T-helper 2 cell (primary cell): ENCODE measurements at places on chromosomes 3 and 15.

GRCh38 chr3:187130346-187131066, 8.8 kb downstream of the RPL39L start:
- DNase-seq = peak; percentile 78

DNA sequence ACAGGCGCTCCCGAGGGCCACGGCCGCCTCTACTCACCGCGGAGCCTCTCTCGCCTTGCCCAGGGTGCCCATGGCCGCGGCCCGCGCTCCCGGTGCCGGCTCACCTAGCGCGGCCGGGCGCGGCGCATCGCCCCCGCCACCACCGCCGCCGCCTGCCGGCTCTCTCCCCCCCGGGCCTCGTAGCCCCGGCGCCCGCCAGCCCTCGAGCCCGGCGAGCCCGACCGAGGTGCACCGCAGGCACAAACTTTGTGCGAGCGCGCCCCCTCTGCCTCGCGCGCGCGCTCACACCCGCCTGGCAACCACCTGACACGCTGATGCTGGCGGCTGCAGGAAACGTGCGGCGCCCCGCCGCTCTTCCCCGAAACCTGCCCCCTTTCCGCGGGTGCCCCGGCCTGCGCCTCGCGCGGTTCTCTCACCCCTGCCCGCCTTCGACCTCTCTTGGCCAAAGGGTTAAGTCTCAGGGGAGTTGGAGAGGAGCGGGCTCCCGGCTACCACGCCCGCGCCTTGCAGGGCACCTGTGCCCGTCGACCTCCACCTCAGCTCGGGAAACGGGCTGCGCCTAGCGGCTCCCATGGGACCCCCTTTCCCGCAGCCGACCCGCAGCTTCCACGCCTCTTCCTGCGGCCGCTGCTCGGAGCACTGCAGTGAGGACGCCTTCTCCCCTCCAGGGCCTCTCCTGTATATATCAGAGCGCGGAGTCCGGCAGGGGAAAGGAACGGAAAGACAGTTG, at the start of gene RASGRP1:
Gene RASGRP1, minus strand, starts transcription at position 258 of the 730 bp plus-strand sequence. Its CDS starts 186 bp downstream, at position 72.
- peak; percentile 86 for DNase-seq

- no peak for DNase-seq
Observed at GRCh38 chr15:38671675-38672254, 107.2 kb upstream of the RASGRP1 start.

DNA sequence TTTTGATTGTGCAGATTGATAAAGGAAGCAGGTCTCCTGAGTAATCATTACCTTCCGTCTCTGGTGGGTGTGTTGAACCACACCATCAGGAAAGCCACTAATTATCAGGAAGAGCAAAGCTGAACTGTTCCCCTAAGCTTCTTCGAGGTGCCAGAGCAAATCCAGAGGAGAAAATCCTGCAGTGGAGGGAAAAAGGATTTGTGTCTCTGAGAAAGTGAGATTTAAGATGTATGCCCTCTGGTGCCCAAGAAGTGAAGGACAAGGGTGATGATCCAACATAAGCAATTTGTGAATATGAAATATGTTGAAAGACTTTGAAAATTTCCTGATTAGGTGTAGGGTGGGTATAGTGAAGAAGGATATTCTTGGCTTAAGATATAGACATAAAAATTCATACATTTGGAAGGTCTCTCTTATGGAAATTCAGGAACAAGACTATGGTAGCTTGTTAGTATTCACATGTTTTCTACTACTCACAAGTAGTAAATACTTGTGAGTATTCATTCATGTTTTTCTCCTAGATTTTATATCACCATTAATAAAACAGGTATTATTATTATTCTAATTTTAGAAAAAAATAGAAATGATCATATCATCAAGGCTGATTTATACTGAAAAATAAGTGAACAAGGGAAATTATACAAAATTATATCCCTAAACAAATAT, 34.8 kb downstream of the COMMD2 start:
- DNase-seq = no peak

- no peak for DNase-seq
Observed at GRCh38 chr3:78839693-78840092, 928.1 kb downstream of the ROBO1 start.

DNA sequence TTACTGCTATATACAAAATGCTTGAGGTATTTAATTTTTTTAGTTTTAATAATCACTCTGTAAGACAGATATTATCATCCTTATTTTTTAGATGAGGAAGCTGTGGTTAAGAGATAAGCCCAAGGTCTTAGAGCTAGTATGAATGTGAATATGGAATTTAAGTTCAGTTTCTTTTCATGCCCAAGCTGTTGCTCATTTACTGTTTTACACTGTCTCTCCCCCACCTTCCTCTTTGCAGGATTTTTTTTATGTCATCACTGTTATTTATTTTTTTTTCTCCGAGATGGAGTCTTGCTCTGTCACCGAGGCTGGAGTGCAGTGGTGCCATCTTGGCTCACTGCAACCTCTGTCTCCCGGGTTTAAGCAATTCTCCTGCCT, 22.5 kb downstream of the MAP2K5 start:
- no peak for DNase-seq
